Hepatic stellate cell (primary cell): ENCODE measurements at places on chromosomes 6 and 20.

GRCh38 chr20:3663031-3663701, at the start of gene GFRA4:
Gene GFRA4, minus strand, starts transcription at chr20:3663399. Its CDS starts 0 bp downstream, at chr20:3663399.
- no peak for DNase-seq

GRCh38 chr6:47865206-47865605, 83.4 kb downstream of the OPN5 start:
- DNase-seq: no peak

DNA sequence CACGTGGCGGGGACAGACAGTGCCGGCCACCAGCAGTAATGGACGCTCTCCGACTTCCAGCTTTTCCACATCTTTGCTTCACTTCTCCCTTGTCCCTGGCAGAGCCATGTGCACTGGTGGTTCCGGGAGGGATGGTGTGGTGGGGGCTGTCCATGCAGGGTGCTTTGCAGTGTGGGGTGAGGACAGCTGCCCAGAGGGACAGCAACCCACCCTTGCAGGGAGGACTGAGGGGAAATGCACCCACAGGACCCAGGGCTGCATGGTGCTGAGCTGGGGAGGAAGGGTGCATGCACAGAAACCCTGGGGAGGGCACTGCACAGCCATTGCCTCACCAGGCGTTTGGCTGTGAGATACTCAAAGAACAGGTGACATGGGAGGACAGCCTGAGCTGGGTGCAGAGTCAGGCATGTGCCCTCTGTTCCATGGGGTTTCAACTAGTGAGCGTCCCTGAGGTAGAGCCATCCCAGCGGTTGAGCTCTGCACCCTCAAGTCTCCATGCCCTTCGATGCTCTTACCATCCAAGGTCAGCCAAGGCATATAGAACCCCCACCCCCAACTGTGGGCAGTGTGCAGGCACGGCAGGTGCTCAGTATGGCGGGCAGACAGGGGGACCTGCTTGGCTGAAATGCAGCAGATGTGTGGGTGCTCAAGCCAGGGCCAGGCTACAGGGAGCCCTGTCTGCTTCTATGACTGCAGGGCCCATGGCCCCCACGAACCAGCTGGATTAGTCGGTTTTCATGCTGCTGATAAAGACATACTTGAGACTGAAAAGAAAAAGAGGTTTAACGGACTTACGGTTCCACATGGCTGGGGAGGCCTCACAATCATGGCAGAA, 239.7 kb downstream of the TTLL2 start:
- DNase-seq: no peak

DNA sequence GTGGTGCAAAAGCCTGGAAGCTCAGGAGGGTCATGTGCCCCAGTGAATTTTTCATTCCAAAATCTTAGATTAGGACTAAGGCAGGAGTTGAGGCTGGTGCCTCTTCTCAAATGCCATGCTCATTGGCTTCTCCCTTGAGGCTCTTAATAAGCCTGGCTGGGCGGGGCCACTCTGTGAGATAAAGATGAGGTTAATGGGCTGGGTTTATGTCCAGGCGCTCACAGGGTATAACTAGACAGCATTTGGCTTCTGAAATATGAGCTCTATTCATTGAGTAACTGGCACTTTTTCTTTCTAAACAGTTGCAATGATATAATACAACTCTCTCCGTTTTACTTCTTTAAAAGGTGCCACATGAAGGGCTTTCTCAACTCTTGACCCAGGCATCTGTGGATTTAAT, 156.3 kb downstream of the SCML4 start:
- DNase-seq: no peak

DNA sequence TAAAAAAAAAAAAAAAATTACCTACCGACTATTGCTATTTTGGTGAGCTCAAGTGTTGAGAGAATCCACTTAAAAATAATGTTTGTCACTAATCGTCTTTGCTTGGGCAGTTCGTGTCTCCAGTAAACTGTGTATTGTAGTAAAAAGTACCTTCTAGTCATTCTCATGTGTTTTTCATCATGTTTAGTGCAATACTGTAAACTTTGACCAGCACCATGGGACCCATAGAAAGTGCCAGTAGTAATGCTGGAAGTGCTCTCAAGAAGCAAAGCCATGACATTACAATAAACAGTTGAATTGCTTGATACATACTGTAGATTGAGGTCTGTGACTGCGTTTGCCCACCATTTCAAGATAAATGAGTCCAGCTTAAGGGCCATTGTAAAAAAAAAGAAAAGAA, 395.2 kb downstream of the BCKDHB start:
- no peak for DNase-seq
